ENCODE measurements at places on chromosomes 6 and 20.

- DNase-seq: no peak
- no peaks in the 10 kb centered on the region for H3K36me3 ChIP-seq
- H3K4me1 ChIP-seq: no peaks in the 10 kb centered on the region
- H3K27me3 ChIP-seq: no peaks in the 10 kb centered on the region
Observed at GRCh38 chr6:115592025-115592424, 468.7 kb downstream of the FRK start.

DNA sequence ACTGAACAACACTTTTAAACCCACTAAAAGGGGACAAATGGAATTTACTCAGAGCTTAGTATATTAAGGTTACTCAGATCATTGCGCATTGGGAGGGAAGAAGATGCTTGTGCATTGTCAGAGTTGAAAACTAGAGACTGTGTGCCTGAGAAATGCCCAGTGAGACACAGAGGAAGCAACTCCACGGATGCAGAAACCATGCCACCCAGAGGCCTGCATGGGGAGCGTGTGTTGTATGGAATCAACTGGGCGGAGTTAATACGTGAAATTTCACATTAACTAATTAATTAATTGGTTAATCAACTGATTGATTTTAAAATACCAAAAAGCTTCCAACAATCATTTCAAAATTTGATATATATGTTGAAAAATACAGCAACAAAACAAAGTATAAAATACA, 391.6 kb downstream of the PLCB1 start:
- no peak overlapping the region for H3K4me3 ChIP-seq
- no peaks in the 10 kb centered on the region for H3K27me3 ChIP-seq
- H3K36me3 ChIP-seq: no peaks in the 10 kb centered on the region
- peaks cover 3% of the 10 kb centered on the region for H3K4me1 ChIP-seq
- no peak overlapping the region for H3K27ac ChIP-seq
- DNase-seq: no peak

- no peak overlapping the region for H3K27ac ChIP-seq
- H3K27me3 ChIP-seq: peaks cover 14% of the 10 kb centered on the region
- H3K4me3 ChIP-seq: no peak overlapping the region
- H3K36me3 ChIP-seq: no peaks in the 10 kb centered on the region
Observed at GRCh38 chr6:46983007-46983411, 59.1 kb downstream of the ADGRF1 start.

GRCh38 chr20:24657196-24657595, 187.8 kb downstream of the SYNDIG1 start:
- no peaks in the 10 kb centered on the region for H3K27me3 ChIP-seq
- no peaks in the 10 kb centered on the region for H3K4me1 ChIP-seq
- H3K27ac ChIP-seq: no peak overlapping the region
- DNase-seq: no peak
- no peaks in the 10 kb centered on the region for H3K36me3 ChIP-seq

DNA sequence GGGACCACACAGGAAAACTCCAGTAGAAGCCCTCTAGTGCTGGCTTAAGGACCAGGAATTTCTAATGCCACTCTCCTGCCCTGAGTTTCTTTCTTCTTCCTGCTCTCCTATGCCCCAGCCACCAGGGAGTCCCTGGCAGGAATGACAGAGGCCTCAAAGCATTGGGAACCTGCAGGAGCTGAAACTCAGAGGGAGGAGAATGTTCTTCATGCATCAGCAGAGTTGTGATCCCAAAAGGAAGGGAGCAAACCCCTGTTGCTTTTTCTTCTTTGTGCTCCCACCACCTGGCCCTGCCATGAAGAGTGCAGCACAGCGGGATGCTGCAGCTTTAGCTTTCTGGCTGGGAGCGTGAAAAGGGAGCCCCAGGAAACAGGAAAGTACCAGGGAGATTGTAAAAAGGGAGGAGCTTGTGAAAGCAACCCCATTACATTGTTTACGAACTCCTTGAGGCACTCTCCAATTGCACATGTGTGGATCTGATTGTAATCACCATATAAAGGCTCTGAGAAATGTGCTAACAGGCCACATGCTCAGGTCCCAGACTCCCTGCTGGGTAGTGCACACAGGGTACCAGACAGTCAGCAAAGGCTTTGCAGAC, 34.7 kb upstream of the FKBP1A start:
- H3K27me3 ChIP-seq: no peaks in the 10 kb centered on the region
- H3K4me3 ChIP-seq: no peak overlapping the region
- H3K27ac ChIP-seq: no peak overlapping the region
- no peak for DNase-seq

- no peaks in the 10 kb centered on the region for H3K27me3 ChIP-seq
- H3K4me3 ChIP-seq: no peak overlapping the region
- no peak for DNase-seq
- H3K27ac ChIP-seq: no peak overlapping the region
Observed at GRCh38 chr6:130778946-130779657, 48.1 kb upstream of the SMLR1 start.

DNA sequence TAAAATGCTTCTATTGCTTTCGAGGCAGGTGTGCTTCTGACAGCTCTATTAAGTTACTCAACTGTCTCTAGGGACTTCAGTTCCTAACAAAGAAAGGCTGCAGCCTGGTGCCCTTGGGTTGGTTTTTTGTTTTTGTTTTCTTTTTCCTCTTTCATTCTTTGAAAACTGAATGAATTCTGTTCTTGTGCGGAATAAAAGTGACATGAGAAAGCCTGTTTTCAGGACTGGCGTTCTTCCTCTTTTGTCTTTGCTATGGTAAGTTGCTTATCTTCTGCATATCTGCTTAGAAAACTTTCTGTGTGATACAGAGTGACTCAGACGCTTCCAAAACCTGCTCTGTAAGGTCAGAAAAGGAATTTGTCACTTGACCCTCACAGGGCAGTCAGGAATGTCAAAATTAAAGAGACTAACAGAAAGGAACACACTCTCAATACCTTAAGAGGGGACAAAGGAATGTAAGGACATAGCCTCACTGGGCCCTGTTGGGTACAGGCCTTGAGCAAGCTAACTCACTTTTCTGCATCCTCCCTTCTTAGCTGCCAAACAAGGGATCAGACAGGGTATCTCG, 56.2 kb upstream of the NHSL1 start:
- no peak overlapping the region for H3K4me3 ChIP-seq
- H3K27ac ChIP-seq: no peak overlapping the region
- H3K4me1 ChIP-seq: no peaks in the 10 kb centered on the region

DNA sequence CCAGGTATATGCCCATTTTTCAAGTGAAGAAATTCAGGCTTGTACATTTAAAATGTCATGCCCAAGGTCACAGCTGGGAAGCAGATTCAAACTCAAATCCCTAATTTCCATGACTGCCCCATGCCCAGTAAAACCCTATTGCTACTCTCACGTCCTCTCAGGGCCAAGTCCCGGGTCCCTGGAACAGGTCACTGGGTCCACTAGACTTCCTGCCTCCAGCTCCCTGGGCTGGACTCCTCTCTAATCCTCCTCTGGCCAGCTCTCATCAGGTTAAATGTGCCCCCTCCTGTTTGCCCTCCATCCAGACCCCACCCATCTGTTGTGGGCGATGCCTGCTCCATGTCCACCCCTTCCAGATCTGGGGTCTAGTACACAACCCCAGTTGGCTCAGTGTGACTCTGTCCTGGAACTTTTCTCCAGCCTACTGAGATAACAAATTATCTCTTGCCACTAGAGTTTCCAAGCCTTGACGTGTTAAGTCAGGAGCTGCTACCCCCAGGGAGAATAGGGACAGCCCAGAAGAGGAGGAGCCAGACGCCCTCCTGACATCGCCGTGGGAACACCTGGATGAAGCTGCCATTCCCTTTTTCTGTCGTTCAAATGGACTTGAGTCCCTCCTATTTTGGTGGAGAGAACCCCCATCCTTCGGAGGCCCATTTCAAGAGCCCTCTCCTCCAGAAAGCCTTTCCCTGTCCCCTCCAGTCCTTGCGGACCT, 3.7 kb upstream of the SPDEF start:
- H3K4me3 ChIP-seq: no peak overlapping the region
- no peaks in the 10 kb centered on the region for H3K27me3 ChIP-seq
- no peak for DNase-seq
- peaks cover 4% of the 10 kb centered on the region for H3K4me1 ChIP-seq
- H3K27ac ChIP-seq: no peak overlapping the region
- H3K36me3 ChIP-seq: no peaks in the 10 kb centered on the region

- no peak overlapping the region for H3K27ac ChIP-seq
- peaks cover 6% of the 10 kb centered on the region for H3K36me3 ChIP-seq
- no peak overlapping the region for H3K4me3 ChIP-seq
- H3K4me1 ChIP-seq: peaks cover 25% of the 10 kb centered on the region
- no peaks in the 10 kb centered on the region for H3K27me3 ChIP-seq
Observed at GRCh38 chr6:20661721-20662120, 127.5 kb downstream of the CDKAL1 start.

DNA sequence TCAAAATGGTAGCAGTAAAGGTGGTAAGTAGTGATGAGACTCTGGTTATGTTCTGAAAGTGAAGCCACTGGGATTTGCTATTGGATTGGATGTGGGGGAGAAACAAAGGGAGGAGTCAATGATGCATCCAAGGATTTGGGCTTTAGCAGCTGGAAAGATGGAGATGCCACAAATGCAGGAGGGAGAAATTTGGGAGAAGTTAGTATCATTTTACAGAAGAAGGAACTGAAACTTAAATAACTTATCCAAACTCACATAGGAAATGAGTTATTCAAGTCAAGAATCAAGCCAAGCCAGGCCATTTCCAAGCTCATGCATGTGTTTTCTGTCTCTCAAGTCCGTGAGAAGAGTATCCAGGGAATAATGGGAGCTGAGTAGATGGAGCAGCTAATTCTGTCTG, 155.1 kb upstream of the TNFAIP3 start:
- no peaks in the 10 kb centered on the region for H3K27me3 ChIP-seq
- no peak overlapping the region for H3K4me3 ChIP-seq
- H3K4me1 ChIP-seq: peaks cover 75% of the 10 kb centered on the region
- no peak for DNase-seq
- H3K27ac ChIP-seq: no peak overlapping the region

- no peak for DNase-seq
- no peaks in the 10 kb centered on the region for H3K36me3 ChIP-seq
- peaks cover 14% of the 10 kb centered on the region for H3K27me3 ChIP-seq
- no peaks in the 10 kb centered on the region for H3K4me1 ChIP-seq
Observed at GRCh38 chr20:48314925-48315592, 512.7 kb downstream of the PREX1 start.

- H3K4me3 ChIP-seq: no peak overlapping the region
- no peak overlapping the region for H3K27ac ChIP-seq
- no peaks in the 10 kb centered on the region for H3K27me3 ChIP-seq
- H3K4me1 ChIP-seq: peaks cover 20% of the 10 kb centered on the region
- no peak for DNase-seq
Observed at GRCh38 chr6:13384966-13385365, 56.6 kb upstream of the TBC1D7 start.

DNA sequence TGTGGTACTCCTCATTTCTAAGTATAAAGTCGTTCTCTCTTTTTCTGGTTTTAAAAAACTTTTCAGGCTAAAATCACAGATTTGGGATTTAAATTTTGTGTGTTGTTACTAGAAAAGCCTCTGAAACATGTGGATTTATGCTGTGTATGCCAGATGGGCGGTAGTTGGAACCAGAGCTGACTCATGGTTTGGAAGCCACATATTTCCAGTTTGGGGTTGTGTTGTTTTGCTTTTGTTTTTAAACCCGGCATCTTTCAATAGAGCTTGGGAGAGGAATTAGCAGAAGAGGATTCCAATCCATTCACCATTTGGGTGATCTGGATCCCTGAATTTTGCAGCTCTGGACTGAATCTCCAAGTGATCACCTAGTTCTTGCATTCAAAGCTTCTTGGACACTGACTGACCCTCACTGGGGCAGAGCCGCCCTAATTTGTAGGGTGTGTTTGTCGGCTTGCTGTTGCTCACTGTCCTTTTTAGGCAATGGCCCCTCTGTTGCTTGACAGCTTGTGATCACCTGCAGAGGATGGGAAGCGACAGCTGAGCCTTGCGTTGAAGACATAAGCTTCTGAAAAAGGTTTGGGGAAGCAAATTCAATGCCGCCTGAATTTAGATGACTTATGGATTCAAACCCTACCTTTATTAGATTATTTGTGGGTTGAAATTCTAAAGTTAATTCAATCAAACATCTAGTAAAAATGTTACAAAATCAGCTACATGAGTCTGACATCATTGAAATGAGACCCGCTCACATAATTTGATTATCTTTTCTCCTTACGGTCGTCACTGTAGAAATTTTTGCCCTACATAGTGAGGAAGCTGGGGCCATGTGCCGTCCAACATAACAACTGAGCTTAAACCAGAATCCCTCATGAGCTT, 79.9 kb upstream of the CD83 start:
- peaks cover 3% of the 10 kb centered on the region for H3K4me1 ChIP-seq
- no peak overlapping the region for H3K27ac ChIP-seq
- DNase-seq: no peak
- H3K27me3 ChIP-seq: peaks cover 52% of the 10 kb centered on the region

GRCh38 chr6:80457439-80457933, 351.0 kb downstream of the BCKDHB start:
- H3K27ac ChIP-seq: no peak overlapping the region
- no peak for DNase-seq
- no peaks in the 10 kb centered on the region for H3K36me3 ChIP-seq
- H3K27me3 ChIP-seq: no peaks in the 10 kb centered on the region
- H3K4me3 ChIP-seq: no peak overlapping the region

GRCh38 chr20:17612287-17612991, 42.6 kb downstream of the DSTN start:
- peak; percentile 63 for DNase-seq
- peaks cover 40% of the 10 kb centered on the region for H3K4me1 ChIP-seq
- peak overlapping the region; percentile 41 for H3K4me3 ChIP-seq
- H3K27me3 ChIP-seq: no peaks in the 10 kb centered on the region
- peak overlapping the region; percentile 92 for H3K27ac ChIP-seq

GRCh38 chr6:141540207-141540606, 592.5 kb upstream of the GJE1 start:
- peaks cover 6% of the 10 kb centered on the region for H3K4me1 ChIP-seq
- no peak overlapping the region for H3K4me3 ChIP-seq
- DNase-seq: no peak
- H3K27me3 ChIP-seq: no peaks in the 10 kb centered on the region

Data from activated T-cell treated with anti-CD3 and anti-CD28 coated beads, Interleukin-2, amount 50 U/mL, for 24 hours (primary cell).